ENCODE measurements at places on chromosomes 1 and 21. TPM values are rescaled to one million over a fixed set of nuclear protein-coding genes. Genes with fewer than 3 reads are reported as not detected.

GRCh38 chr1:208631092-208631491 lies 386.9 kb upstream of the PLXNA2 start:
- no peak for DNase-seq

- no peak for DNase-seq
Observed at GRCh38 chr1:87980494-87980893, 651.8 kb downstream of the LMO4 start.

GRCh38 chr1:217539510-217539909 lies 91.4 kb downstream of the GPATCH2 start:
- DNase-seq, result no peak

GRCh38 chr1:27601771-27602461 lies 2.0 kb downstream of the AHDC1 start:
- DNase-seq, result no peak

DNA sequence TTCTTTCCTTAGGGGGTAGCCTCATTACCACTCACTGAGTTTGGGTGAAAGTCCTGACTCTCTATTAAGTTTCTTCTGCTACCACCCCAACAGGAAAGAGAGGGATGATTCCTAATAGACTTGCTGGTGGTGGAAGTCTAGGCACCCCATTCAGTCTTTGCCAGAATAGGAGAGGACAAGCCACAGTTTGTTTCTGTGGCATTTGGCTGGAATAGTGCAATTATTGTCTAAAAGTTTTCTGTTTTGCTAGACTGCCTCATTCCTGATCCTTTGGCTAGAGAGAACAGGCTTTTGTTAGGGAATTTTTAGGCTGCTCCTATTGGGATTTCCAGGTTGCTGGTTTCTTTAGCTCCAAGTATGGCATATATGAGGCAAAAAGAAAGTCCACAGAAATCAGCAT lies 9.9 kb upstream of the HJV start:
- DNase-seq, result no peak

DNA sequence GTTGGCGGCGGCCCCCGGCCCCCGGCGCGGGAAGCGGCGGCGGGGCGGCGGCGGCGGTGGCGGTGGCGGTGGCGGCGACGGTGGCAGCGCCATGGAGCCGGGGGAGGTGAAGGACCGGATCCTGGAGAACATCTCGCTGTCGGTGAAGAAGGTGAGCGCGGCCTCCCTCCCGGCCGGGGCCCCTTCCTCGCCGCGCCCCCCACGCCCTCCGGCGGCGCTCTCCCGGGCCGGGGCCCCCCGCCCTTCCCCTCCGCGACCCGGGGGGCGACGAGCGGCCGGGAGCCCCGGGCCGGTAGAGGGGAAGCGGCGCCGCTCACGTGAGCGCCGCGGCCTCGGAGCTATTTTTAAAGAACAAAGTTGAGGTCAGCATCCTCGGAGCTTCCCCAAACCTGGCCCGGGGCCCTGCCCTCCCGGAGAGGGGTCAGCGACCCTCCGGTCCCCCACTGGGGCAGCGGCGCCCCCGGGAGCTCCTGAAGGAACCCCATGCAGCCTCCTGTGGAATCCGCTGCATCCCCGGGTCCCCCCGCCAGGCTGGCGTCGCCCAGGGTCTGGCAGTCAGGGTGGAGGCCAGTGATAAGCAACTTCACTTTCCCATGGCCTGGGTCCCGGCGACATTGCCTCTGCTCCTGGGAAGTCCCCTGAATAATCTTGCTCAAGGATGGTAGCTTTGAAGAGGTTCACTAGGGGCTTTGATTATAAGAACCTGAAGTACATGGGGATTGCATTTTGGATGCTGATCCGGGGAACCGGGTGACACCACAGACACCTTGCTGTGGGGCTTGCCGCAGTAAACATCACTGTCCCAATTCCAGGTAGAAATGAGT lies 560 bp downstream of the PLEKHM2 start:
- DNase-seq, result peak; percentile 38

SRM gene
- total RNA-seq, result 77.5 TPM

TNFRSF9 gene
- 35.4 TPM for total RNA-seq

KRTAP23-1 gene
- total RNA-seq, result not detected

PGBD2 gene
- 4.0 TPM for total RNA-seq

EPHB2 gene
- 0.22 TPM for total RNA-seq

Measured in activated T-cell treated with anti-CD3 and anti-CD28 coated beads, Interleukin-2, amount 50 U/mL, for 72 hours (primary cell).